Effector CD8-positive, alpha-beta T cell (primary cell): ENCODE measurements at places on chromosomes 5 and 9.

GRCh38 chr9:72415163-72415562 is 50.2 kb upstream of the ZFAND5 start:
- no peak for DNase-seq

- no peak for DNase-seq
These were observed 9.6 kb upstream of the IRGM start for GRCh38 chr5:150836703-150837102.

GRCh38 chr9:75983319-75984045 is 93.0 kb downstream of the PCSK5 start:
- no peak for DNase-seq

- DNase-seq: no peak
These were observed 23.9 kb downstream of the SECISBP2 start for GRCh38 chr9:89342213-89342612.

DNA sequence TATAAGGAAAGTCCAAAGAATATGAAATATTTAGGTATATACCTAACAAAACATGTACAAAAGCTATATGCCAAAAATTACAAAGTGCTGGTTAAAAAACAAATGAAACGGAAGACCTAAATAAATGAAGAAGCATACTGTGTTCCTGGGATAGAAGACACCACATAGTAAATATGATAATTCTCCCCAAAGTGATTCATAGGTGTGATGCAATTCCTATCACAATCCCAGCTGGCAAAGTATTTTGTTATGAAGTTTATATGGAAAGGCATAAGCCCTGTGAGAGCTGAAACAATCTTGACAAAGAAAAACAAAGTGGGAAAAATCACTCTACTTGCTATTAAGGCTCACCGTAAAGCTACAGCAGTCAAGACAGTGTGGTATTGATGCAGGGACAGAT is 2.6 kb upstream of the SMIM23 start:
- DNase-seq: no peak

GRCh38 chr5:173618927-173619519 is 2.6 kb upstream of the BOD1 start:
- peak; percentile 6 for DNase-seq

DNA sequence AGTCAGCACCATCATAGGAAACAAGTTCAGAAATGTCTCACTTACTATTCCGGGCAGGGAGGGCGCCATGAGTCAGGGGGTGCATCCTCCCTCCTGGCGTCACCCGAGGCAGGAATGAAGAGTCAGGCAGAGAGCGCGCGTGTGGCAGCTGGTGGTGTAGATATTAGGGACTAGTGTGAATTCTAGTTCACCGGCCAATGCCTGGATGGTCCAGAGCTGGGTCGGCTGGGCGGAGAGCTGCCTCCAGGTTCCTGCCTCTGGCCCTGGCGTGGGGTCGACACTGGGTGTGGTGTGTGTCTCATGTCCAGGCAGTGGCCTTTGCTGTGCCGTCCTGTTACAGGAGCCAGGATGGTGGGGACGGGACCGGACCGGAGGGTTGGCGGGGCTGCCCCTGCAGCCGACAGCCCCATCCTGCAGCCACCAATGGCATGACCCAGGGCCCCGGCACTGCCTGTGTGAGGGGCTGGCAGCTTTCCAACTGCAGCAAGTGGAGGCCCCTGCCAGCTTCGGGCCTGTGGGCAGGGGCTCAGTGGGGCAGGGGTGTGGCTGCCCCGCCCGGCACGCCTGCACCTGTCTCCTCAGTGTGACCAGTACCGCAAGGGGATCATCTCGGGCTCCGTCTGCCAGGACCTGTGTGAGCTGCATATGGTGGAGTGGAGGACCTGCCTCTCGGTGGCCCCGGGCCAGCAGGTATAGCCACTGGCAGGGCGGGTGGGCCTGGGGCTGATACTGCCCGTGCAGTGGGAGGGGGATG is 9.1 kb downstream of the DIPK1B start:
- no peak for DNase-seq

GRCh38 chr9:130461218-130461630 is 16.5 kb downstream of the ASS1 start:
- peak; percentile 67 for DNase-seq
